Astrocyte of the spinal cord (primary cell): ENCODE measurements at places on chromosomes 2 and 18.

DNA sequence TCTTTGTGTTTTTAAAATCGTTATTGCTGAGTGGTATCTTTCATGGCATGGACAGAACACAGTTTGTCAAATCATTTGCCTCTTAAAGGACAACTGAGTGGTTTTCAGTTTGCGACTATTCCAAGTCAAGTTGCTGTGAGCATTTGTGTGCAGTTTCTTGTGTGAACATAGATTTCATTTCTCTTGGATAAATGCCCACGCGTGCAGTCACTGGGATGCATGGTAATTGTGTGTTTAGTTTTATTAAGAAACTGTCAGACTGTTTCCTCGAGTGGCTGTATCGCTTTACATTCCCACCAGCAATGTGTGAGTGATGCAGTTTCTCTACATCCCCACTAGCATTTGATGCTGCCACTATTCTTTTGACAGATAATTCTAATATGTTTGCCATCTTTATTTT, 154.0 kb upstream of the ARL4C start:
- no peak for DNase-seq

- DNase-seq, result peak; percentile 28
These were observed 13.7 kb downstream of the HES6 start for GRCh38 chr2:238225911-238226697.

GRCh38 chr2:118990757-118991545, 49.0 kb downstream of the MARCO start:
- no peak for DNase-seq

DNA sequence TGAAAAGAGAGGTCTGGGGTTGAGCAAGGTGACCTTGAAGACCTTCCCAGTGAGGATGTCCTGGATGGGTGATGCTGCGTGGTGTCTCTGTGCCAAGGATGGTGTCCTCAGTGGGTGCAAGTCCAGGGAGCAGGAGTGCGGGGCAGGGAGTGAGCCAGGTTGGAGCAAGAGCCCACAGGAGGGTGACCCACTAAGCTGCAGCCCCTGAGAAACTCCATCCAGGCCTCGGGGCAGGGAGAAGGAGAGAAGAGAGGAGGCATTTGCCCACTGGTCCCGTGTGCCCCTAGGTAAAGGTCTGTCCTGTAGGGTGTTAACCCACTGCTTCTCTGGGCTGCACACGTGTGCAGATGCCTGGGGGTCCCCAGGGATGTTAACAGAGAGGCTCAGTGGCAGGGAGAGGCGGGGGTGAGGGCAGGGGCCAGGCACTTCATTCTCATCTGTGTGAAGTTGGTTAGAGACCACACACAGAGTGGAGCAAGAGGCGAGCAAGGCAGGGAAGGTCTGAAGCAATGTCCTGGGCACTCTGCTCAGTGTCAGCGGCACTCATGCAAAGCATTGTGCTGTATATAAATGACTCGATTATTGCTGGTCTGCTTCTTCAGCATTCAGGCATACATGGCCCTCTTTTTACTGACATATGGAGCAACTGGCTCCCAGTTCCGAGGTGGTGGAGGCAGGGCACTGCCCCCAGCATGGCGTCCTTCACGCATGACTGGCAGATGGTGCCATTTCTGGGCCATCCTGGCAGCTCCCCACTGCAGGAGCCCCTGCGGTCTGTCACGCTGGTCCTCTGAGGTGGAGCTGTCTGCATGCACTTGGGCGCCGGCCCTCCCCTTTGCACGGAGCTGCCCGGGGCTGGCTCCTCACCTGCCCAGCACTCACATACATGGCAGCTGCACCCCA, 117.2 kb upstream of the HS6ST1 start:
- no peak for DNase-seq

DNA sequence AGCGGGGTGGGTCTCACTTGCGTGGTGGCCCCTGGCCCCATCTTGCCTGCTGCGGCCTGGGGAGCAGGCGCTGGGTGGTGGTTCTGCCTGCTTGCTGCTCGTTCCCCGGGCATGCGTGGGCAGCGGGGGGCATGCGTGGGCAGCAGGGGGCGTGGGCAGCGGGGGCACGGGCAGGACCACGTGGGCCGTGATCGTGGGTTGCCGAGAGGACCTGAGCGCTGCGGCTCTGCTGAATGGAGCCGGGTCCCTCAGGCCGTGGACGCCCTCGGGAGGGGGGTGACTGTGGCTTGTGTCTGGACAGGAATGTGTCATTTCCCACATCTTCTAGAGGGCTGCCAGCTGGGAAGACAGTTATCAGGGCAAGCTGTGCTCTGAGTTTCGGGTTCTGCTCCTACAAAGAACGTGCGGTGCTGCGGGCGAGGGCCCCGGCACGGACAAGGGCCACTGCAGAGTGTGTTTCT, 8.3 kb upstream of the GAL3ST2 start:
- DNase-seq, result no peak

GRCh38 chr18:8865934-8866333, 160.6 kb downstream of the MTCL1 start:
- no peak for DNase-seq

- DNase-seq, result no peak
These were observed 36.1 kb downstream of the COA5 start for GRCh38 chr2:98572211-98572610.

- DNase-seq, result peak; percentile 67
These were observed 193.8 kb upstream of the RND3 start for GRCh38 chr2:150681120-150681804.

- DNase-seq, result no peak
These were observed 157.9 kb upstream of the UNC80 start for GRCh38 chr2:209613649-209614305.

DNA sequence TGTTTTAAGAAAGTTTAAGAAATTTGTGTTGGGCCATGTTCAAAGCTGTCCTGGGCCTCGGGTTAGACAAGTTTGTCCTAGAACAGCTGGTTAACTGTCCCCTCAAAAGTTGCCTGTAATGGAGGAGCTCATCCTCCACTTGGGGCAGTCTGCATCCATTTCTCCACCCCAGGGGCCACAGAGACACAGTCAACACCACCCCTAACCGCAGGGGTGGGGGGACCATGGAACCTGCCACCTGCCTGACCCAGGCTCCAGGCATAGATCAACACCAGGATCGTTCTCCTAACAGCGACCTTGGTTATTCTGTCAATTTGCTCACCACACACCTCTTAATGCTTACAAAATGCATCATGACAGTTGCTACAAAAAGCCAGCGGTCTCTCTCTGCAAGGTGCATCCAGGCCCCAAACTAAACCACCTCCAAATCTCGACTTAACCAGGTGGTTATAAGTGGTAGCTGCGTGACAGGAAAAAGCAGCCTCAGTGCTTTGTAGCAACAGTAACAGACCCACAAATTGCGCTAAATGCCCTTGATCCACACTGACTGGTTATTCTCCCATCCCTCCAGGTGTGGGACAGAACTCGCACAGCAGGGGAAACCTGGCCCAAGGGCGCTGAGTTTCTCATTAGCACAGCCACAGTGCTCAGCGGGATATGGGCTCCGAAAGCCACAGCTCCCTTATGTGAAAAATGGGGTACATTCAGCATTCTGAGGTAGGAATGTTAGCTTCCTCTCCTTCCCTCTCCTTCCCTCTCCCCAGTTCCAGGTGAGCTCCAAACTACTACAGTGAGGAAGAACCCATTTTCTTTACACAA, 48.0 kb downstream of the HDLBP start:
- DNase-seq, result no peak

DNA sequence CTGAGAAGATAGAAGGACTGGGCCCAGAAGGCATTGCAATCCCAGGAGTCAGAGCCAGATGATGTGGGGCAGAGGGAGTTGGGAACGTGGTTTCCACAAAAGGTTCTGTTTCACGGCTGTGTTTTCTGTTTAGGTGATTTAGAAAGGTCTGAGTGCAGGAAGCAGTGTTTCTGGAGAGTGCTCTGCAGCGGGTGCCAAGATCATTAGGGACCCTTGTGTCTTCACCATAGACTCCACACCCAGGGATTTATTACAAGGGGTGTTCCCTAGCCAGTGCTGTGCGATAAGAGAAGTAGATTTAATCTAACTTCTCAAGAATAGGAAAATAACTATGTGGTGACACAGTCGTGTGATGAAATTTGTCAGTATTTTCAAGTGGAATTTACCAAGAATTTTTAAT, 221.1 kb upstream of the TPO start:
- no peak for DNase-seq
